ENCODE measurements at places on chromosomes 16 and 17. TPM values are rescaled to one million over a fixed set of nuclear protein-coding genes. Genes with fewer than 3 reads are reported as not detected.

DNA sequence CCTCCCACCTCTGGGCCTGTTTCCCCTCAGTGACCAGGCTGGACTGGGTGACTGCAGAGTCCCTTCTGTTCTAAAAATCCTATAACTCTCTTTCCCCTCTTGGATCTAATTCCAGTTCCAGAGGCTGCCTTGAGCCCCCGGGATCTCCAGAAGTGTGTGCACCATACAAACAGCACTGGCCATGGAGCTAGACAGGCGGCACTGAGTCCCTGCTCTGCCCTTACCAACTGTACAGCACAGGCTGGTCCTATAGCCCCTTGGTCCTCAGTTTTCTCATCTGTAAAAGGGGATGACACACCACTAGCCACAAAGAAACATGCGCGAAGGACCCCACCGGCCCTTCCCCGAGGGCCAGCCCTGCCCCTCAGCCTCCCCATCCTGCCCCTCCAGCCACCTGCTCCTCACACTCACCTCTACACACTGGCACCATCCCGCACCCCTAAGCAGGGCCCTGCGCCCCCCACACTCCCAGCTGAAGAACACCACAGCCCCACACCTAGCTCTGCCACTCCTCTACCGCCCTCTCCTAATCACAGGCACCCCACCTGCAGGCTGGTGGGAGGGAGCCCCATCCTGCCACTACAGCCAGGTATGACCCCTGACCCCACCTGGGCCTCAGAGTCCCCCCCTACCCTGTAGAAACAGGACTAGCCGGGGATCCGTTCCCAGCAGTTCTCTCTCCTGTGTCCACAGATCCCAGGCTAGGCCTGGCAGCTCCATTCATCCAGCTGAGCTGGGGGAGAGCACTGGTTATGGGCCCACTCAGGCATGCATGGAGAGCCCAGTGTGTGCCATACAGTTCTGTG lies 913 bp upstream of the KRT16 start:
- DNase-seq = no peak

GRCh38 chr16:66603537-66604375 lies 748 bp upstream of the CMTM3 start:
- peak; percentile 60 for DNase-seq

DNA sequence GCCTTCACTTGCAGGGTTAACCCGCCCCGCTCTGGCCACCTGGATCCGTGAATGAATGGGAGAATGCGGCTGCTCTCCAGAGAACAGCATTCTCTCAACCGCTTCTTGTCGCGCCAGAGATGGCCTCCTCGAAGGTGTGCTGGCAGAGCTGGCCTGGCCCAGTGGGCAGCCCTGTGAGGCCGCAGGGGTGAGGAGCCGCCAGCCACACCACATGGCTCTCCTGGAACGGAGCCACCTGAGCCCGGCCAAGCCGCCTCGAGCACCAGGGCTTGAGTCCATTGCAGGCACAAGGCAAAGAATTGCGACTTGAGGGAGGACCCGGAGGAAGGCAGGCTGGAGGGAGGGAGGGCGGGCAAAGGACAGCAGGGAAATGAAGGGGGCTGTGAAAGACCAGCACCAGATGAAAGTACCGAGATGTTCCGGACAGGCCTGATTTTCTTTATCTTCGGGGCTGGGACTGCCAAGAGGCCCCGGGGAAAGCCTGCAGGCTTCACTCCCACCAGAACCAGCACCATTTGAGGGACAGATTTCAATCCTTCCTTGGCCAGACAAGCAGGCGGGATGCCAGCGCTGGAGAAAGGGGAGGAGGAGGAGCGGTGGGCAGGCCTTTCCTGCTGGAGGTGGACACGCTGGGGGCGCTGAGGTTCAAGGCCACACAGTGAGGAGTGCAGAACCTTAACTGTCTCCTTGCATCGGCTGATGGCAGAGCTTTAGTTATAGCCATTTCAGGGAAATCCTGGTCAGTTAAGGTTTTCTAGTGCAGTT lies 69.4 kb downstream of the MRC2 start:
- DNase-seq = no peak

GRCh38 chr17:31329221-31329620 lies 7.8 kb upstream of the EVI2A start:
- no peak for DNase-seq

DNA sequence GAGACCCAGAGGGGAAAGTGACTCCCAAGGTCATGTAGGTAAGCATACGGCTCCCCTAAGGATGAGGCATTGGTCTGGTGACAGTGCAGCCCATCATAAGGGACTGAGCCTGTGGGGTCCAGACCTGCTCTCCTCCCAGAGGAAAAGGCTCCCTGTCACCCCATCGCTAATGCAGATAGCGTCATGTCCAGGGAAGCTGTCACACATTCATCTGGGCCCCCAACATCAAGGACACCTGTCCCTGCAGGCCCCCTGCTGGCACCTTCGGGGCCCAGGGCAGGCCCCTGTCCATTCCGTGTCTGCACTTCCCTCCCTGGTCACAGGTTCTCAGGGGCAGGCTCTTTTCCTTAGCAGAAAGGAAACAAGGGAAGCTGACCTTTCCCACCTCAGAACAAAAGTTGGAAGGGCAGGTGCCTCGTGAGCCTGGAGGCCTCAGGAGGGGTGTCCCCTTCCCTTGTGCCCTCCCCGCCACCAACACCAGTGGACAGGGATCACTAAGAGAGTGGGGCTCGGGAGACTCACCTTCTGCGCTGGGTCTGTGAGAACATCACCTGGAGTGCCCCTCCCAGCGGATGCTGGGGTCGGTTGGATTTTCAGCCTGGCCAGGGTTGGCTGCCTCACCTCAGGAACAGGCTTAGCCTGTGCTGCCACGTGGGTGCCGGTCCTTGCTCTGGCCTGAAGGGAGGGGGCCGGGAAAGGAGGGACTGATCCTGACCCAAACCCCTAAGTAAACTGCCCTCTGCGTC lies 17.3 kb upstream of the LASP1NB start:
- DNase-seq = no peak

GRCh38 chr17:13753154-13753553 lies 151.4 kb upstream of the HS3ST3A1 start:
- DNase-seq = no peak

DNA sequence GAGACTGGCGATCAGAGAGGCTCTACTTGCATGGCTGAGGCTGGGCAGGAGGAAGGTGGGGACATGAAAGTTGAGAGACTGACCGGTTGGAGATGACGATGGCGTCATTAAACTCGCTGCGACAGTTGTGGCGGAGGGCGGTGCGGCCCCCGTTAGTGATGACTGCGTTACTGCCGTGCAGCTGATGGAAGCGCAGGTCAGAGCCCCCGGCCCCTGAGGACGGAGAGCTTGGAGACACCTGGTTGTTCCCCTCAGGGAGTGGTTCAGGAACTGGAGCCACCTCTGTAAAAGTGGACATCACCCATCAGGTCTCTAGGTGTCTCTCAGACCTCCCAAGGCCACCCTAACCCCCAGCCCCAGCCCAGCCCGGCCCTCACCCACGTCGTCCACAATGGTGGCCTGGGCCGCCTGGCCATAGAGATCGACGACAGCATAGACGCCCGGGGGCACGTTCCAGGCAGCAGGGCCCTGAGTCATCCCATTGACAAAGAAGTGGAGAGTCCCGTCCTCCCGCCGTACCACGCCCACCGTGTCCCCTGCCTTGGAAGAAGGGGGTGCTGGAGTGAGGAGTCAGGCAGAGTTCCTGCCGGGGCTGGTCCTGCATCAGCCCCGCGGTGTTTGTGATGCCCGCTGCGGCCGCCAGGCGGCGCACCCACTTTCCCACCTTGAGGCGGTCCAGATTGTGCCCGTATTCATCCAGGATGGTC lies 5.3 kb downstream of the NEURL4 start:
- DNase-seq = peak; percentile 28

DNA sequence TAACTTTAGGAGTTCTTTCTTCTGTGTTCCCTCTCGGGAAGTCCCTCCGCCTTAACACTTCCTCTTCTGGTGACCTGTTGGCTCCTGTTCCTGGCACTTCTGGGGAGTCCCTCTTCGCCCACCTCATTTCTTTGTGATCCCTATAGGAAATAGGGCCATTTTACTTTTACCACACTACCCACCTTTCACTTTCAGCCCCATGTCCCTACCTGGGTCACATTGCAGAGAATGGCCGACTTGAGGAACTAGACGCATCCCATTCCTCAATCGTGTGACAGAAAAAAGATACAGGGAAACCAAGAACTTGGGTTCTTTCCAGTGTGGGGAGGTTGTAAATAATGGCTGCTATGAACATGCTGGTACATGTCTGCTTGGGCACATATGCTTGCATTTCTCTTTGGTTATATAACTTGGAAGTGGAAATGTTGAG lies 6.6 kb downstream of the IL21R start:
- no peak for DNase-seq

DNA sequence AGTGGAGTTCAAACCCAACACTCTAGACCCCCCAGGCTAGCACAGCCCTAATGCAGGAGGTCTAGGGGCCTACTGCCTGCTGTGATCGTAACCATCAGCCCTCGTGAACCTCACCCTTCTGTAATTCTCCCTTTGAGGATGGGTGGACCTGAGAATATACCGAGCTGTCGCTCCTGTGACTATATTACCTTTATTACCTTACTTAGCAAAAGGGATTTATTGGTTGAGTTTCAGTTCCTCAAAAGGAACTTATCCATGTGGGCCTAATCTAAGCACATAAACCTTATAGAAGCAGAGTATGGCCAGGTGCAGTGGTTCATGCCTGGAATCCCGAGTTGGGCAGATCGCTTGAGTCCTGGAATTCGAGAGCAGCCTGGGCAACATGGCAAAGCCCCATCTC lies 19.2 kb upstream of the EMP2 start:
- no peak for DNase-seq

- DNase-seq = no peak
These were observed 9.3 kb downstream of the PDZD9 start for GRCh38 chr16:21991621-21992020.

DNA sequence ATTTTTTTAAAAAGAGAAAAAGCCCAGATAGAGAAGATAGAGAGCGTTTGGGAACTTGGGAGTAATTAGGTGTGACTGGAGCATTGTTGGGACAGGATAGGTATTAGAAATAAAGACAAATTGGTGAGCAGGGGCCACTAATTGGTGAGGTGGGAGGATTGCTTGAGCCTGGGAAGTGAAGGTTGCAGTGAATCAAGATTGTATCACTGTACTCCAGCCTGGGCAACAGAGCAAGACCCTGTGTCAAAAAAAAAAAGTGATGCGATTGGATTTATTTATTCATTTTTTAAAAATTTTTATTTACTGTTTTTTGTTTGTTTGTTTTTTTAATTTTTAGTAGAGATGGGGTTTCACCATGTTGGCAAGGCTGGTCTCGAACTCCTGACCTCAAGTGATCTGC lies 5.1 kb downstream of the CASC3 start:
- no peak for DNase-seq

GRCh38 chr17:6569370-6570285 lies 13.3 kb upstream of the PITPNM3 start:
- no peak for DNase-seq

GRCh38 chr16:25224731-25225319 lies 8.1 kb downstream of the AQP8 start:
- DNase-seq = no peak

- peak; percentile 75 for DNase-seq
These were observed 166.1 kb downstream of the PRKCA start for GRCh38 chr17:66468241-66469087.

DNA sequence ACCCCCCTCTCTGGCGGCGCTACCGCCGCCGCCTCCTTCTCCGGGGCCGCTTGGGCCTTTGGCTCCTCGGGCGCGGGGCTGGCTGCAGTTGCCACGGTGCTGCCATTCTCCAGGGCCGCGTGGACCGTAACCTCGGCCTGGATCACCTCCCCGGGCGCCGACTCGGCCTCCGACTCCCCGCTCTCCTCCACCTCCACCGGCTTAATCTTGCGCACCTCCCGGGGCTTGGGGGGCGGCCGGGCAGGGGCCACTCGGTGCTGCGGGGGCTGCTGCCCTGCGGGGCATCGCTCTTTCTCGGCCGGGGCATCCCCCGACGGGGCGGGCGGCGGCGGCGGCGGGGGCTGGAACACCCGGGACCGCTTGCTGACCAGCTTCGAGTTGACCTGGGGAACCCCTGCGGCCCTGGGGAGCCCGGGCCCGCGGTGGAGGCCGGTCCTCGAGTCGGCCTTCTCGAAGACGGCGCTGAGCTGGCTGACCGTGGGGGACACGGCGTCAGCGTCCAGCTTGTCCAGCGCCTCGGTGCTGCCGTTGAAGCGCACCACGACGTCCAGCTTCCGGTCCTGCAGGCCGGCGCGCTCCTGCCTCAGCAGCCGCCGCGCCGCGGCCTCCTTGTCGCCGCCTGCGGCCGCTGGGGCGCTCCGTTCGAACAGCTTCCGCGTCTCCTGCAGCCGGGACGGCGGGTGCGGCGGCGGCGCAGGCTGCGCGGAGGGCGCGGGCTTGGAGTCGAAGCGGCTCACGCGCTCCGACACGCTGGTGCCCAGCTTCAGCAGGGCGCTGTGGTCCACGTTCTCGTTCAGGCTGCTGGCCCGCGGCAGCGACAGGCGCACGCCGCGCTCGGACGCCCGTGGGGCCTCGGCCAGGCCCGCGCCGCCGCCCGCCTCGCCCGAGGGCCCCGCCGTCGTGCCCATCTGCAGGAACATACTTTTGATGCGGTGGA lies 792 bp downstream of the PPP1R9B start:
- peak; percentile 73 for DNase-seq

- no peak for DNase-seq
These were observed 20.0 kb upstream of the SLC35G3 start for GRCh38 chr17:35214192-35214591.

DNA sequence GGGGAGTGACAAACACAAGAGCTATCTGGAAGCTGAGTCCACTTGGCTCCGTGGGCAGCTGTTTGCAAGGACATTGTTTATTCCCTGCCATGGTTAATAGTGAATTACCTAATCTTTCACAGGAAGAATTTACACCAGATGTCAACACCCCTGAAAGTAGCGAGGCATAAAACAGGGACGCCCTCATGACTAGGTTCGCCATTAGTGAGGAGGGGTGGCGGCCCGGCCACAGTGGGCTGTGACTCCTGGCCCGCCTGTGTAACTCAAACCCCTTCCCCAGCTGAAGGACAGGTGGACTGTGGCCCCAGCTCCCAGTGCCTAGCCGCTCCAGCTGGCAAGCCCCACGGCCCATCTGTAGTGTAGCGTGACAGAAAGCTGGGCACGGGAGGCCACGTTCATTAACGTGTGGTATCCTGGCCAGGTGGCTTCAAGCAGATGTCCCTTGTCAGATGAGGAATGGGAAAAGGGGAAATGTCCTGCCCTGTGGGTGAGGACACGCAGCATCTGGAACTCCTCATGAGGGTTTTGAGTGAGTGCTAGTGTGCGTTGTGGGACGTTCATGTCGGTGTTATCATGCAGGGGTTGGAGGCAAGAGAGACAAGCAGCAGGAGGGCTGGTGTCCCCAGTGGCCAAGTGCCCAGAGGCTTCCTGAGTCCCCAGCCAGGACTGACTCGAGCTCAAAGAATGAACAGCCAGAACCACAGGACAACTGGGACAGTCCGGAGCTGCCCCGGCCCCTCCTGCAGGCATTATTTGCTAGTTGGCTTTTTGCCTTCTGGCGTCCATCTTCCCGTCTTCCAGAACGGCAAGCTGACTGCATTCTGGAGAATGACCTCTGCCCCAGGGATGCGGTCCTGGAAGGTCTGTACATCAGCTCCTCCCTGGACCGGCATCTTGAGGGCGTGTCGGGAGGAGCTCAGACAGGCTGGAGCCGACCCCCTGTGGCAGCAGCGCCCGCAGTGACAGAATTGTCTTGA lies 19.2 kb downstream of the KDM8 start:
- peak; percentile 36 for DNase-seq

TEKT5 gene
- not detected for polyA plus RNA-seq

SRCIN1 gene
- polyA plus RNA-seq = 0.54 TPM

HSD17B2 gene
- 246 TPM for polyA plus RNA-seq

KIF2B gene
- not detected for polyA plus RNA-seq

CCL23 gene
- 1.6 TPM for polyA plus RNA-seq

CDH11 gene
- 2.2 TPM for polyA plus RNA-seq

MC1R gene
- polyA plus RNA-seq = 3.4 TPM
